ENCODE measurements at places on chromosomes 11 and 22. TPM values are rescaled to one million over a fixed set of nuclear protein-coding genes. Genes with fewer than 3 reads are reported as not detected.

The LRFN4 gene
- total RNA-seq, result 23.4 TPM

The OR5P2 gene
- 0.18 TPM for total RNA-seq

The KRTAP5-1 gene
- total RNA-seq, result not detected

The BBS1 gene
- total RNA-seq, result 81.9 TPM

All from metanephros (tissue), 2 donors.